Smooth muscle cell of trachea (primary cell): ENCODE measurements at places on chromosomes 13 and 19. TPM values are rescaled to one million over a fixed set of nuclear protein-coding genes. Genes with fewer than 3 reads are reported as not detected.

ZNF429 gene
- total RNA-seq = 9.6 and 9.9 TPM in 2 replicates

FAM83E gene
- under 0.01 and 0.33 TPM in 2 replicates for total RNA-seq

TMC4 gene
- total RNA-seq = 0.58 and 0.83 TPM in 2 replicates

ZSWIM4 gene
- 3.5 and 4.2 TPM in 2 replicates for total RNA-seq

TMEM150B gene
- total RNA-seq = not detected in 2 replicates

ZNF699 gene
- total RNA-seq = 10.4 and 12.4 TPM in 2 replicates

GRWD1 gene
- total RNA-seq = 28.5 and 30.8 TPM in 2 replicates

DNAAF3 gene
- total RNA-seq = 0.33 and 0.87 TPM in 2 replicates

GSX1 gene
- total RNA-seq = not detected in 2 replicates

NLRP4 gene
- total RNA-seq = not detected in 2 replicates

SPACA4 gene
- total RNA-seq = not detected in 2 replicates

NKG7 gene
- total RNA-seq = not detected in 2 replicates

PMIS2 gene
- total RNA-seq = not detected in 2 replicates

LILRA6 gene
- not detected in 2 replicates for total RNA-seq

FFAR1 gene
- not detected in 2 replicates for total RNA-seq

TNPO2 gene
- 37.8 and 50.0 TPM in 2 replicates for total RNA-seq

ACP7 gene
- under 0.01 and 0.15 TPM in 2 replicates for total RNA-seq

APLP1 gene
- 5.1 and 11.7 TPM in 2 replicates for total RNA-seq

ZNF790 gene
- 6.8 and 8.3 TPM in 2 replicates for total RNA-seq

CADM4 gene
- total RNA-seq = 3.8 and 11.6 TPM in 2 replicates

ZNF534 gene
- 0.17 TPM in 1 of 2 replicates, not detected in the other for total RNA-seq

BCAM gene
- total RNA-seq = 9.3 and 31.3 TPM in 2 replicates

TMEM255B gene
- 0.50 and 1.3 TPM in 2 replicates for total RNA-seq

CLDN10 gene
- not detected in 2 replicates for total RNA-seq

ZFP14 gene
- total RNA-seq = 3.5 and 4.8 TPM in 2 replicates

NCLN gene
- total RNA-seq = 50.0 and 55.0 TPM in 2 replicates

PRX gene
- 2.2 and 3.8 TPM in 2 replicates for total RNA-seq

SLAIN1 gene
- 0.15 and 0.17 TPM in 2 replicates for total RNA-seq

TMPRSS9 gene
- under 0.01 TPM in 1 of 2 replicates, not detected in the other for total RNA-seq

PLIN5 gene
- not detected in 2 replicates for total RNA-seq

NMRK2 gene
- total RNA-seq = not detected in 2 replicates

PRR20B gene
- total RNA-seq = not detected in 2 replicates

GAS6 gene
- 90.5 and 151 TPM in 2 replicates for total RNA-seq

KCTD15 gene
- 8.6 and 13.6 TPM in 2 replicates for total RNA-seq

GNG7 gene
- total RNA-seq = 0.15 and 0.99 TPM in 2 replicates

AP2S1 gene
- 169 and 172 TPM in 2 replicates for total RNA-seq

KLK2 gene
- total RNA-seq = not detected in 2 replicates

NKPD1 gene
- total RNA-seq = under 0.01 and 0.66 TPM in 2 replicates

ZNF580 gene
- total RNA-seq = 4.2 and 6.3 TPM in 2 replicates

APOC4 gene
- not detected in 2 replicates for total RNA-seq

FRY gene
- 15.1 and 24.3 TPM in 2 replicates for total RNA-seq

ZNF724 gene
- total RNA-seq = 1.8 and 6.7 TPM in 2 replicates

SCEL gene
- total RNA-seq = not detected in 2 replicates

LILRB5 gene
- under 0.01 TPM in 1 of 2 replicates, not detected in the other for total RNA-seq

NLRP7 gene
- under 0.01 TPM in 1 of 2 replicates, not detected in the other for total RNA-seq
